ENCODE measurements at places on chromosomes 1 and 21.

DNA sequence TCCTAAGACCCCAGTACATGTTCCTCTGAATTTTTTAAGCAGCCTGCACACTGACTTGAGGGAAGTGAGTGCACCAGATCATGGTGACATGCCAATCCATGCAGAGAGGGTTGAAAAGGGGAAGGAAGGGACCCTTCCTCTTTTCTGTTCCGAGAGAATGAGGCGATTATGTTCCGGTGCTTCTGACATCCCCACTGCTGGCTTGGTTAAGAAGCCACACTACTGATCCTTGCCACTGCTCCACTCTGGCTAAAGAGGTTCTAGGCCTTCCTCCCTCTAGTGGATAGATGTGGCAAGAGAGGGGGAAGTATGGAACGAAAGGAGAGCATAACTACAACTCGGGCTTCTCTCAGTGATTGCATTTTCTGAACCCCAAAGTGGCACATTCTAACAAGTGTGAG, 1.8 kb upstream of the CYB5R1 start:
- no peak for DNase-seq

GRCh38 chr1:116855773-116856201, 53.9 kb upstream of the PTGFRN start:
- DNase-seq: peak; percentile 92

- peak; percentile 53 for DNase-seq
These were observed 730 bp downstream of the OLIG1 start for GRCh38 chr21:33070744-33070997.

- no peak for DNase-seq
These were observed 5.5 kb upstream of the CD244 start for GRCh38 chr1:160868141-160868540.

- DNase-seq: no peak
These were observed 122.9 kb upstream of the KRTAP19-8 start for GRCh38 chr21:31161157-31161556.

- DNase-seq: peak; percentile 44
These were observed 29.9 kb downstream of the FUBP1 start for GRCh38 chr1:77948841-77949424.

DNA sequence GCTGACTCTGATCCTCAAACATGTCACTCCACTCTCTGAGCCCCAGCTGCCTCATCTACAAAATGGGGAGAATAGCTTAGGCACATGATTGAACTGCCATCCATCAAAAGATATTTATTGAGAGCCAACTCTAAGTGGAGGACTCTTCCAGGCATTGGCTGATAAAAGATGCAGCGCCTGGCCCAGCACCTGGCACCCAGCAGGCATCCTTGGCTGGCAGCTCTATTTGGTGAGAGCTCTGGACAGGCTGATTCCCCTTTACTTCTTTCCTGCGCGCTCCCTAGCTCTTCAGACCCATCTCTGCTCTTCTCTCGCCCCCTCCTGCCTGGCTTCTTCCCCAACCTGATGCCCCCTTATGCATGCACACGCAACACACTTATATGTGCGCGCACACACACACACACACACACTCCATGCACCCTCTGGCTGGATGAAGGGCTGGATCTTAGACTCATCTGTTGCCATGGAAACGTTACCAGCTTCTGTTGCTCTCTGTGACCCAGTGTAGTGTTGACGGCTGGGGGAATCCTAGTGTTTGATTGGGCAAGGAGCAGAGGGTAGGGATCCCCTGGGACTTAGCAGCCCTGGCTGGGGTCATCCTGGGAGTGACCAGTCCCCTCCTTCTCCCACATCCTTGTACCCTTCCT, 49.3 kb downstream of the VWA5B1 start:
- DNase-seq: peak; percentile 82

- no peak for DNase-seq
These were observed 317.1 kb upstream of the KAZN start for GRCh38 chr1:14281412-14281811.

GRCh38 chr1:54257346-54257620, 57.3 kb downstream of the MRPL37 start:
- no peak for DNase-seq

DNA sequence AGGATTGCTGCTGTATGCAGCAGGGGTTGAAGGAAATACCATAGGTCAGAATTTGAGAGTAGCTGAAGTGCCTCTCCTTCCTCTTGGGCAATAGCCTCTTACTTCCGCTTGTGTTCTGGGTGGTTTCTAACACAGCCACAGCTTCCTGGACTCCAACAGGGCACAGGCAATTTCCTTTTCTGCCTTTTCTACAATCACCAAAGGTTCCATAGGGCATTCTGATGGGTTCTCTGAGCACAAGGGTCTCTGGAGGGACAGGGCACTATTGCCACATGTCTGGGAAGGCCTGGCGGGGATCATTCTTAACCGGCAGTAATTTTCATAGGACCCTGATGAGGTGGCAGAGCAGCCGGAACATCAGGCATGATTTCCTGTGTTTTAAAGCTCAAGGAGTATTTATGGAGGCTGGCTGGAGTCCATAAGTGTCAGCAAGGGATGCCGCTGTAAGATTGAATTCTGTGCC, 5.5 kb upstream of the AGTRAP start:
- no peak for DNase-seq

GRCh38 chr1:153534226-153534924, 1.4 kb downstream of the S100A6 start:
- DNase-seq: no peak

GRCh38 chr1:200207711-200208126, 180.2 kb downstream of the NR5A2 start:
- DNase-seq: no peak

DNA sequence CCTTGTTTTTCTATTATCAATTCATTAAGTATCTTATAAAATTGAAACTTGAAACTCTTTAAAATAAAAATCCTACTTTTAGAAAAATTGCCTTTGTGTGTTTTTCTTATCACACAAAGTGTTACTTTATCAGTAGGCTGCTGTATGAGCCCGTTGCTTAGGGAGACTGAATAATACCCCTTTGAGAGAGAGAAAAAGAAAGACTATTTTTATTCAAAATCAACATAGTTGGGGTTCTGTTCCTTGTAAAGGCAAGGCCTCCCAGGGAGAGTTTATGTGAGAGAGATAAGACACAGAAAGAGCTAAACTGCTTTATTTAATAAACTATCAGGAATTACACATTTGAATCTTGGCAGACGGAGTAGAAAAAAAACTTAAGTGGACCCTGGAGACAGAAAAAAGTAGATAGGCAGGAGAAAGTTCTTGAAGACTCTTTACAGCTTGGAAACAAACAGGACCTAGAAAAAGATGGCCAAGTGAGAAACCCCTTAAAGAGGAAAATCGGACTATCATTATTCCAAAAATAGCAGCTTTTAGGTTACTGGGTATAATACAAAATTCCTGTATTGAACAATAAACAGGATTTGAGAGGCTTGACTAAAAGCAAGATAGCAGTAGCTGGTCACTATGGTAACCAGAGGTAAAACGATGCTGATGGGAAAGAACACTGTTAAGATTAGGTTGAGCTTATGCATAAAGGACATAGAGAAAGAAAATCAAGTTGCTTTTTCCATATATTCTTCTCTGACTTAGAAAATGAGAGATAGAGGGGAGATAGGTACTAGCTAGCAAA, 170.9 kb downstream of the LRRC7 start:
- DNase-seq: no peak

DNA sequence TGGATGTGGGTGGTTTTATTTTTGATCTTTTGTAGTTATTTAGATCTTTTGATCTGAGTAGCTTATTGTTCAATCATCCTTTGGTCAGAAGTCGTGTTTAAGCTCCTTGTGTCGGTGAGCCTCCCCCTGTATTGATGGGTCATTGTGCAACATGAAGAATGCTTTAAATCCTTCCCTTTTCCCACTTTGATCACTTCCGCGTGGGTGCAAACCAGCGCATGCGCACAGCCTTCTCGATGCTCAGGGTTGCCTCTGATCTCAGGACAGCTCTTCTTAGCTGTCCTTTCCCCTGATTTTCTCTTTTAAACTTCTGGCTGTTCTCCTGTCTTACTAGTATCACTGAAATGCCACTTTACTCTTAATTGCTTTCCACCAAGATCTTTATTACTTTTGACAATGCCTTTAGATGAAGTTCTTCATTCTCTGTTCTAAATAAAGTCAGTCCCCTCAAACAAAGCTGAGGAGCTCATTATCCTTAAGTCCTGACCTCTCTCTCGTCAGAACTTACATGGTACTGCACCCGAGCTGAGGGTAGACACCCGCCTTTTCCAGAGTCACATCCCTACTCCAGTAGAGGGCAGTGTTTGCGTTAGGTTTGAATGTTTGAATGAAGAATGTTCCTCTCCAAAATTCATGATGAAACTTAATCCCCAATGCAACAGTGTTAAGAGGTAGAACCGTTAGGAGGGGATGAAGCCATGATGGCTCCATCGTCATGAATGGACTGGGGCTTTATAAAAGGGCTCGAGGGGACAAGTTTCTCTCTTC, 547.9 kb upstream of the TMPRSS15 start:
- peak; percentile 94 for DNase-seq

DNA sequence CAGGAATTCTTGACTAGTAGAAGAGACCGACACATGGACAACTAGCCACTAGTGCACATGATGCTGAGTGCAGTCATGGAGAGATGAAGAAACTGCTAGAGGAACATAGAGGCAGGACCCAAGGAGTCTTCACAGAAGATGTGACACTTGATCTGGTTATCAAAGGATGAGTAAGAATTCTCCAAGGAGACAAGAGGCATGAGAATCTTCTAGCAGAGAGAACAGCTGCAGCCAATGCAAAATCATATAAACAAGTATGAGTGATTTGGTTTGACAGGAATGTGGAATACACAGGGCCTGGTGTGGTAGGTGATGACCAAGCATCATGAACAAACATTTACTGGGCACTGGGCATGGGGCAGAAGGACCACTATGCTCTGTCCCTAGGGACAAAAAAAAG, 140.9 kb upstream of the CTTNBP2NL start:
- no peak for DNase-seq

DNA sequence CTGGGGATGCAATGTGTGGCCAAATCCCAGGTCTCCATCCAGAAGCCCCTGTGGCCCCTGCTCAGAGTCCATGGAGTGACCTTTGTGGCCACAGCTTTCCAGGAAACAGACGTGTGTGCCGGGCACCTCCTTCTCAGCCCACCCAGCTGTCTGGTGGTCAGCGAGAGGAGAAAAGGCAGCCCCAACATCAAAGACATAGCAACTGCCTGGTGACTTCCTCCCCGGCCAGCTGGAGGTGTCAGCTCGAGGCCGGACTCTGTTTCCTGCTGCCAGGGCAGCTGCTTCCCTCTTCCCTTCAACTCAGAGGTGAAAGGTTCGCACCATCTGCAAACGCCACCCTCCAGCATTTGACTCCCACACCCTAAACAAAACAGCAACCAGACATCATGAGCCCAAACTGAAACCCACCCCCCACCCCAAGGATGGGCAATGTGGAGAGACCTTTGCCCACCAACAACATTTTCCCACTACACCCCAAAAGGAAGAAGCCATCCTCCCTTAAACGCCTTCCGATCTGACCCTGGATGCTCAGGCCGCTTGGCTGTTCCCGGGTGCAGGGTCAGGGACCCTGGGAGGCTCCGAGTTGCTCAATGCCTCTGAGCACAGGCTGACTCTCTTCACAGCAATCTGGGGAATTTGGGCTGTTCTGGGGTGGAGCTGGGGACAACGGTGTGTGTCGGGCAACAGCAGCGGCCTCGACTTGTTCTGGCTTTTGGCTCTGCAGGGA, 162.3 kb downstream of the PSMG1 start:
- no peak for DNase-seq

DNA sequence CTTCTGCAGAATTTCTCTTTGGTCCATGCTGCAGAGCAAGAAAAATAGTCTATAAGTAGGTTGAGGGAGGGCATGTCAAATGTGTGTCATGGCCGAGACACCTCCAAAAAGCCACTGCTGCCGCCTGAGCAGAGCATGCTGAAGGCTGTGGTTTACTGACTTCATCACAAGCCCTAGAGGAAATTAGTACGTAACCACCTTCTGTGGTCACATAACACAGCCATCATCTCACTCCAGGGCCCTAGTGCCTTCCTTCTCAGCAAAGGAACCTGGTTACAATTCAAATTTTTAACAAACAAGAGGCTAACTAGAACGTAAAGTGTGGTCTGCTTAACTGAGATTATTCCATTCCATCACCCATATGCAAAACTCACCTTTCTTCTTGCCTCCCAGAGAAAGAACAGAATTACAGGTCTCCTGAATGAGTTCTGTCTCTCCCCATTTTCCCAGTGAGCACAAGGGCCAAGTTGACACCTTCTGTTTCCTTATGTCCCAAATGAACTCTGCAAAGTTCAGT, at the start of gene PTPN22:
Gene PTPN22 (minus strand): TSS at position 116 of the 517 bp plus-strand sequence.
- no peak for DNase-seq

DNA sequence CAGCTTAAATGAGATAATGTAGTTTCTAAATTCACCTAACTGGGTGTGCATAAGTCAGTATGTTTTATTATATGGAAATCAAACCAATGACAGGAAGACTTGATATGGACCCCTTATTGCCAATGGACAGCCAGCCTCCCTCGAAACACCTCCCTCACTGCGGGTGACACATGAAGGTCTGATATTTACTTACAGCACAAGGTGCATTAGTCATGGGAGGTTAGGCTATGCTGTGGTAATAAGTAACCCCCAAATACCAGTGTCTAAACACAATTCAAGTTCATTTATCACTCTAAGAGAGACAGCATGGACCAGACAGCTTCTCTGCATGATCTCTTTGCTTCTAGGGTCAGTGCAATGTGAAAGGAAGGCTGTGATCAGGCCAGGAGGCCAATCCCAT, 126.0 kb upstream of the KCNJ6 start:
- no peak for DNase-seq

GRCh38 chr1:78052685-78053405, 7.1 kb downstream of the GIPC2 start:
- no peak for DNase-seq

DNA sequence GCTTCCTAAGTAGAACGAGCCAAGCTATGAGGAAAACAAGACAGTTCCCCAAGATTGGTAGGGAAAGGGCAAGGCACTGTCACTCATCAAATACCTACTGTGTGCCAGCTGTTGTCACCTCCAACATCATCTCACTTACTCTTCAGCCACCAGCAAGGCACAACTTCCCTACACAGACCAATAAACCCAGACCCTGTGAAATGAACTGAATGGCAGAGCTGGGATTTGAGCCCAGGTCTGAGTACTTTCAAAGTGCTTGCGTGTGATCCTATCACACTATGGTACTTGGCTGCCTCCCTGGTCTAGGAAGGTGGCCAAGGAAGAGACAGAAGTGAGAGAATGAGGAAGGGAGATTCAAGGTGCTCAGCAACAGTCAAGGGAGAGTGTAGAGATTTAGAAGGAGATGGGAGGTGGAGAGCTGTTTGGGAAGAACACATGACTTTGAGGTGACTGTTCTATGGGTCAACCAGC, 16.7 kb upstream of the TRIM63 start:
- no peak for DNase-seq

All from NCI-H524 (cell line).